ENCODE measurements at places on chromosomes 4 and X.
A peak's percentile ranks its signal among the peaks of the same experiment; 100 is the strongest.

GRCh38 chrX:17922303-17922702 lies 61.2 kb upstream of the RAI2 start:
- DNase-seq: no peak

DNA sequence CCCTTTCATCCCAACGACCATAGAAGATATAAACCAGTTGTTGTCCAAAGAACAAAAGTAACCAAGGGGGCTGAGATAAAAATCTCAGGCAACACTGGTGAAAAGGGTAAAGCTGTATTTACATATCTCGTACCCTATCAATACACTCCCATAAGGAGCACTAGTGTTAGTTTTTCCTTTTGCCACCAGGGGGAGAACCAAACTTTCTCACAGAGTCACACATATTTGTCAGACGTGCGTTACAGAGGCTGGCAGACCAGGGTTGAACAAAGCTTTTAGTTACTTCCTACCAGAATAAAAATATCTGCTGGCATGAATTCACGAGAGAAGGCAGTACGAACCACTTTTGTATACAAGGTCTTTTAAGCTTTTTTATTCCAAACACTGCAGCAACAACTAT lies 88.3 kb downstream of the AMELX start:
- DNase-seq: no peak

- no peak for DNase-seq
Measured at GRCh38 chr4:54063229-54063628, 1.2 kb downstream of the CHIC2 start.

DNA sequence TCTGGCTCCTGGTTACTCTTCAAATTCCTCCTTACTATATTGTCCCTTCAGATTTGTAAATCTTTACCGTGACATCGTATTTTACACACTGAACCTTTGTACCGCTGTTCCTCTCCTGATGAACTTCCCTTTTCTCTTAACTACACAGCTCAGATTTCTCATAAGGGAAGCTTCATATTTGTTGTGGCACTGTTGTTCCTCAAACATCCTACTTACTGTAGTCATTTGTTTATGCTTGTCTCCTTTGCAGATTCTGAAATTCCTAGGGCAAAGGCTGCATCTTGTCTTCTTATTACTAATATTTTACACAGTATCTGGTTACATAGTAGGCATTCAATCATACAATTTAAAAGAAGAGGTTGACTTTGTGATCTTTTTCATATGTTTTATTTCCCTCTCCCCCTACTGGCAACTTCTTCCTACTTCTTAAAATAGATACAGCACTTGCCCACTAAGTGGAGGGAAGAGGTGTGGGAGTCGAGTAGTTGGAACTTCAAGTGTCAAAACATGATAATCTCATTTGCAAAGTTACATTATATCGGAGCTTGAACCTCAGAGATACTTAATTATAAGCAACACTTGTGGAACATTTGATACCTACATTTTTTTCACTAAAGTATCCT lies 50.0 kb downstream of the TET2 start:
- no peak for DNase-seq

GRCh38 chr4:54779036-54779435 lies 121.3 kb downstream of the KIT start:
- DNase-seq: no peak

DNA sequence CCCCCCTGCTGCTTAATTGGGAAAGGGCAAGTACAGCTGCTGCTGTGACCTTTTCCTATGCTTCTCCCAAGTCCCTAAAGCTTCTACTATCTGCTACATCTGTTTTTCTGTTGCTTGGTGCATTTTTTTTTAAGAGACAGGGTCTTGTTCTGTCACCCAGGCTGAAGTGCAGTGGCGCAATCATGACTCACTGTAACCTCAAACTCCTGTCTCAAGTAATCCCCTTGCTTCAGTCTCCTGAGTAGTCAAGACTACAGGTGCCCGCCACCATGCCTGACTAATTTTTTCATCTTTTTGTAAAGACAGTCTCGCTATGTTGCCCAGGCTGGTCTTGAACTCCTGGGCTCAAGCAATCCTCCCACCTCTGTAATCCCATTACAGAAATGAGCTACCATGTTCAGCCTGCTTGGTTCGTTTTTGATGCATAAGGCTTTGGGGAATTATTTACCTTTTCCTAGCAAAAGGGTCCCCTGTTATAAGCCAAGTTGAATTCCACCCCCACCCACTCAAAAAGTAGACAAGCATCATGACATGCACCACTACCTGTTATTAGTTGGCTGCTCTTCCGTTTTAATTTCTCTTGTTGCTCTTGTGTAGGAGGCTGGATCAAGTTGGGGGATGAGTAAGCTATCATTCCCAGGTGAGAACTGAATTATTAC lies 39.6 kb downstream of the DGKK start:
- no peak for DNase-seq

DNA sequence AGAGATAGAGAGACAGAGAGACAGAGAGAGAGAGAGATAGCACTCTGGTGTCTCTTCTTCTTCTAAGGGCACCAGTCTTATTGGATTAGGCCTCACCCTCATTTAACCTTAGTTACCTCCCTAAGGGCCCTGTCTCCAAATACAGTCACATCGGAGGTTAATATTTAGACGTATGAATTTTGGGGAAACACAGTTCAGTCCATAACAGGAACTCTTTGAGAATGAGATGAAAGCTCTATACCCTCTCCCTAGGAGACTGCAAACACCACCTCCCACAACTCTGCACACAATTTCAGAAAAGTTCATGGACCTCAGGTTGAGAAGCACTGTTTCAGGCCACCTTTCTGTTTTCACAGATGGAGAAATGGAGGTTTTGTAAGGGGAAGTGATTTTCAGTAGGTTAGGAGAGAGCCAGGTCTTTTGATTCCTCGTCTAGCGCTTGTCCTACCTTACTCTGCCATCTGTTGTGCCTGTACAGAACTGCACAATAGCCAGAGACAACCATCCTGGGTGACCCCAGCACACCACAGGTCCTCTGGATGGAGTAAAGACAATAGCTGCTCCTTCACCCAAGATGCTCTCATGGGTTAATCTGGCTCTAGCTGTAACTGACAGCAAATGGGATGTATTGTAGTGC lies 16.9 kb upstream of the LOC101059915 start:
- DNase-seq: no peak

DNA sequence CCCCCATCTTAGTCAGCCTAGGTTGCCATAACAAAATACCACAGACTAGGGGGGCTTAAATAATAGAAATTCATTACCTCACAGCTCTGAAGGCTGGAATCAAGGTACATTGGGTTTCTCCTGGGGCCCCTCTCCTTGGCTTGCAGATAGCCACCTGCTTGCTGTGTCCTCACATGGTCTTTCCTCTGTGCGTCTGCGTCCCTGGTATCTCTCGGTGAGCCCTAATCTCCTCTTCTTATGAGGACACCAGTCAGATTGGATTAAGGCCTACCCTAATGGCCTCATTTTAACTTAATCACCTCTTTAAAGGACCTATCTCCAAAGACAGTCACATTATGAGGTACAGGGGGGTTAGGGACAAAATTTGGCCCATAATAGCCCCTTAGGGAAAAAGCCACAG lies 98.0 kb downstream of the SH3KBP1 start:
- DNase-seq: no peak

GRCh38 chrX:148541584-148541940 lies 41.1 kb downstream of the AFF2 start:
- no peak for DNase-seq

GRCh38 chr4:32436816-32437215 lies 1716.6 kb downstream of the PCDH7 start:
- DNase-seq: no peak

DNA sequence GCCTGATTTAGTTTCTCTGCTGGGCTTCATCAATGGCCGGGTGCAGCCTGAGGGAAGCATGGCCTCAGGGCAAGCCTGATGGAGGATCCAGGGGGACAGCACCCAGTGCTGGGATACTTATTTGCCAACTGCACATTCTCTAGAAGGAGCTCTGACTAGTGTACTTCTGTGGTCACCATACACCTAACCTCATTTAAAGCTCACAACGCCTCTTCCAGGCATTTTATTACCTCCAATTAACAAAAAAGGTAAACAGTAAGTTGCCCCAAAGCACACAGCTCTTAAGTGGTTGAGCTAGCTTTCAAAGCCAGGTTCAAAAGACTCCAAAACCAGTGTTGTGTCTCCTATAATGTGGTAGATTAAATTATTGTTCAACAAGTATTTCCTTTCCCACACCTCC lies 26.8 kb upstream of the ATXN3L start:
- no peak for DNase-seq

DNA sequence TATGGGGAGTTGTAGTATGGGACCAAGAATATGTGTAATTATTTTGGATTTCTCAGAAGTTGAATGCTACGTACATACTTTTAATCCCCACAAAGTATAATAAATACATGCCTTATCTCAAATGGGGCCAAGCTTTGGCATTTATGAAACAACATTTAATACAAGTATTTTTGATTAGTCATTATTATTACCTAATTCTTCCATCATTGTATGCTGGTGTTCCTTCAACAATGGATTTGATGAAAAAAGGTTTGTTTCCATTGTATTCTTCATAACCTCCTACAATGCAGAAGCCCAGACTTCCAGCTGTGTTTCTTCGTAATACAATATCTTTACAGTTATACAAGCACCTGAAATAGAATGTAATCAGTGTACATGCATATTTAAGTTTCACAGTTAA lies 83.8 kb downstream of the FIP1L1 start:
- DNase-seq: no peak

DNA sequence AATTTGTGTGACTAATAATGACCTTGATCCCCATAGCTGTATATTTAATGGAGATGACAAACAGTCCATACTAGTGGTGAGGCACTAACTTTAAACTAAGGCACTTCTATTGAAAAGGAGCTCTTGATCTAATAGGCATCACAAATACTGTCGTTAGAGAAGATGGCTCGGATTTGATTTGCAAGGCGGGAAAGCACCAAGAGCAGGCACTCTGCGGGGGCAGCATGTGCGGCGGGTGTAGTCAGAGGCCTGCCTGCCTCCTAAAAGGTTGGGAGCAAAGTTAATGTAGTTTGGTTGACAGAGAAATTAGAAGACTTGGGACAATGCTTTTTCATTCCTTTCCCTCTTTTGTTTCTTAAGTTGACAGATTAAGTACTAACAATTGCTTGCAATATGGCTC lies 278.8 kb downstream of the CFAP299 start:
- DNase-seq: peak; percentile 2

GRCh38 chr4:6343939-6344408 lies 74.3 kb downstream of the WFS1 start:
- no peak for DNase-seq

DNA sequence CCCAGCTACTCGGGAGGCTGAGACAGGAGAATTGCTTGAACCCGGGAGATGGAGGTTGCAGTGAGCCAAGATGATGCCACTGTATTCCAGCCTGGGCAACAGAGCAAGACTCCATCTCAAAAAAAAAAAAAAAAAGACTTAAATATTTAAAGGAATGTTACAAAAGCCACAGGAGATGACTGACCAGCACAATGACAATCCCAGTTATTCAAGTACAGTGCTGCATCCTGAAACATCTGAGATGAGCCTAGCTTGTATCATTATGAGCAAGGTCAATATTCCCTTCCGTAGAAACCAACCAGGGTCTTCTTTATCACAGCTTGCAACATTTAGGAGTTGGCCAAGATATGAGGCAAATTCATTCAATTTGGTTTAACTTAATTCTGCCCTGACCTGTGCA lies 38.6 kb downstream of the LNX1 start:
- DNase-seq: no peak

- DNase-seq: no peak
Measured at GRCh38 chr4:24042094-24042493, 152.2 kb upstream of the PPARGC1A start.

Measured in H1 (cell line).